Stimulated activated CD4-positive, alpha-beta T cell treated with anti-CD3 and anti-CD28 coated beads, Interleukin-1b, Interleukin-23, amount 100 ng/mL, for 24 hours (primary cell): ENCODE measurements at places on chromosomes 6 and 20.

GRCh38 chr6:20879121-20879520 lies 344.9 kb downstream of the CDKAL1 start:
- no peak for DNase-seq

GRCh38 chr20:19952392-19952791 lies 64.8 kb upstream of the NAA20 start:
- DNase-seq: no peak

DNA sequence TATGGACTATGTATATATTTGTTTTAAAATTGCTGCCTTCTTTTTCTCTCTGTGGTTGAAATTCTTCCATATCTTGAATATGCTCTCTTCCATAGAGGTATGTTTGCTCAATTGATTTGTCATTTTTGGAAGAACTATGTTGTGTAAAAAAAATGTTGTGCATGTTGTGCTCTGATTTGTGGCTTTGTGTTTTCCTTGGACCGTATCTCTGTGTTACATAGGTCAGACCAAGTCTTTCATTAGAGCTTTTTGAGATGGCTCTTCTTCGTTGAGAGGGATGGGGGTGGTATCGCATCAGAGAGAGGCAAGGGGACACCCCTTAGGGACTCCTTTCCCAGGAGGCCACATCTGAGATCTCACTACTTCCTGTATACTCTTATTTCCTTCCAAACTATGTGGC lies 43.8 kb downstream of the TMEM244 start:
- DNase-seq: no peak

DNA sequence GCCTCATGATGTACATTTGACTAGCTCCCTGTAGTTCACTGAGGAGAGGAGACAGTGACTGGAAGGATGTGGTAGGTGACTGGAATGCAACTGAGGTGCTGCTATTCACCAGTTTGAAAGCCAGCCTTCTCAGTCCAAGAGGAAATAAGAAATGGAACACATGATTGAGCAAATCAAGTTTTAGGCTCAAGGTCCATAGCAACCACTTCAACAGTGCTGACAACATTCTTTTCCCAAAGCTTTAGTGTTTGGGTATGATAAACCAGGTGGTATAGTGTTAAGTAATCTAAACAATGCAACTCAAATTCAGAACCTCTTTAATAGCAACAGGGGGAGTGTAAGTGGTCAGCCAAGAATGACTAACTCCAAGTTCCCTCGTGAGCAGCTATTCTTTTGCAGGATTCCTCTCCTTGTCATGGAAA lies 9.2 kb downstream of the ZHX3 start:
- DNase-seq: no peak

DNA sequence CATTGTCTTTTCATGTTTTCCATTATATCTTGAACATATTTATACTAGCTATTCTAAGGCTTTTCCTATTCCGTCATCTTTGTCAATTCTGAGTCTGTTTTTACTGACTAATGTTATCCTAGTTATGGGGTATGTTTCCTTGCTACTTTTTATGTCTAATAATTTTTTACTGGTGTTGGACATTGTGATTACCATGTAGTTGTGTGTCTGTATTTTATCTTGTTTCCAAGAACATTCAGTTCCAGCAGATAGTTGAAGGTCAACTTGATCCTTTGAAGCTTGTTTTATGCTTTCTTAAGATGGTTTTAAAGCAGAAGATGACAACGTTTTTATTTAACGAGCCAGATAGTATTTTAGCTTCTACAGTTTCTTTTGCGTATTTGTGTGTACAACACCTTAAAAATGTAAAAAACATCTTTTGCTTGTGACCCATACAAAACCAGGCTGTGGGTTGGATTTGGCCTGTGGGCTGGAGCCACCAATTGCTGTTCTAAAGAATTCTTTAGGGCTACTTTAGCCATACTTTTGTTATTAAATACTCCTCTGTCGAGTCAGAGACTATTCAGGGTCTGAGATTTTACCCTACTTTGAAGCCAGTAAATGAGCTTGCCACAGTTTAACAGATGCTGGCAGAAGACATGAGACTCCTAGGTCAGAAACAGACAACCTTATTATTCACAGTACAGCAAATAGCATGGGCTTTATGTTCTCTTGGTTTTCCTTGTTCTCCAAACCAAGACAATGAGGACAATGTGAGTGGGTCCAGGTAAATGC lies 38.7 kb upstream of the REV3L start:
- no peak for DNase-seq

DNA sequence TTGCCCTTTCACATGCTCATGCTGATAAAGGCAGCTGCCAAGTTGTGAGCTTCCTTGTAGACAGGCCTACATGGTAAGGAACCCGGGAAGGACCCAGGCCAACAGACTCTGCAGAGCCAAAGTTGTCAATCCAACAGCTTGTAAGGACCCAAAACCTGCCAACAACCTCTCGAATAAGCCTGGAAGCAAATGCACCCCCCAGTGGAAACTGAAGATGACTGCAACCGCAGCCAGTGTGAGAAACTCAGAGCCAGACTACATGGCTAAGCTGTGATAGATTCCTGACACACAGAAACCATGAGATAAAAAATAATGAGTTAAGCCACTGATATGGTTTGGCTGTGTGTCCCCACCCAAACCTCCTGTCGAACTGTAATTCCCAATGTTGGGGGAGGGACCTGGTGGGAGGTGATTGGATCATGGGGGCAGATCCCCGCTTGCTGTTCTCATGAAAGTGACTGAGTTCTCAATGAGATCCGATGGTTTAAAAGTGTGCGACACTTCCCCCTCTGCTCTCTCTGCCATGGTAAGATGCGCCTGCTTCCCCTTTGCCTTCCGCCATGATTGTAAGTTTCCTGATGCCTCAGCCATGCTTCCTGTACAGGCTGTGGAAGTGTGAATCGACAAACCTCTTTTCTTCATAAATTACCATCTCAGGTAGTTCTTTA lies 18.8 kb upstream of the CLPSL2 start:
- DNase-seq: no peak

DNA sequence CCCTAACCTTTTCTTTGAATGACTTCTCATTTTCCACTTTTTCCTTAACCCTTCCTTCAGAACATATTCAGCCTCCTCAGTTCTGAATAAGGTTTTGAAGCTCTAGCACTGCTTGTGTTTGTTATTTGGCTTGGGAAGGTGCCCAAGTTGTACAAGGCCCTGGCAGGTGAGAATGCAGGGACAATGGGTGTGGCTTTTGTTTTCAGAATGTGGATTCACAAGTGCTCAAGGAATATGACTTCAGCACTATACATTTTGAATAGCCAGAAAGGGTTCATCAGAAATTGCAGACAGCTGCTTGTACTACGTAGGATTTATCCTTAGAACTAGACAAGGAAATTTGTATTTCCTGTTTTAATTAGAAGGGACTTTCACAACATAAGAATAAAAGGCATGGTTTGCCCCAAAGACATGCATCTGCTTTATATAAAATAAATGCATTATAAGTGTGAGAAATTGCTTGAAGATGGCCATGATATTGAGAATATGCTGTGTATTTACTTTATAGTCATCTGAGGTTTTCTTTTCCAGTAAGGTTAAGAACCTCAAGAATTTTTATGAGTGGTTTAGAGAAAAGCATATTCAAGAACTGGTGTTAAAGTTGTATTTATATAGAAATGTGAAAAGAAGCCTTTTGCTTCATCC lies 29.3 kb upstream of the PRDM1 start:
- DNase-seq: no peak

- DNase-seq: no peak
Measured at GRCh38 chr20:57325632-57326356, 3.8 kb upstream of the SPO11 start.

DNA sequence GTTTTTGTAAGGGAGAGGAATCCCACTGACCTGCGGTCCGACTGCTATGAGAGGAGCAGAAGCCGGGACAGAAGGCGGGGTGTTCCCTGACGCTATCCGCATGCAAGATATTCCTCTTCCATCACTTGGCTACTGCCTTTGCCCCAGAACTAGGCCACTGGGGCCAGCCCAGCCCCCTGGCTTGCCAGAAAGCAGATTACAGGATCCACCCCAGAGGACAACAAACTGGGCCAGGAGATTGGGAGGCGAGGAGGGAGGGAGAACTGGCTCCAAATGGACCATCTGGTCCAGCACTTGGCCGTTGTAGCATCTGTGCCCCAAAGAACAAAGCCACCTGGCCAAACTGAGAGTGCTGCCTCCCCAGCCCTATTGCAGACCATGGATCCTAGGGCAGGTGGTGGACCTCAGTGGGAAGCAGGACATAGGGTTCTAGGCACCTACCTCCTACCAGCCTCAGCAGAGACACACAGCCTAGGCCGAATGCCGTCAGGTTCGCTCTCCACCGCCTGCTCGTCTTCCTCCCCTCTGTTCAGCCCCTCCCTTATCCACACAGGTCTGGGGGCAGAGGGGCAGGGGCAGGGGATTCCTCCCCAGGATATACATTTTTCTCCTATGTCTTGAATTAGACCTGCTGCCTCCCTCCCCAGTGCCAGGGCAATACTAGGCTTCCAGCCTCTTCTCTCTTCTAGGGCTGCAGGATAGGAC lies 4.0 kb downstream of the MDGA1 start:
- DNase-seq: no peak

- DNase-seq: no peak
Measured at GRCh38 chr6:66499851-66500250, 792.8 kb upstream of the EYS start.

GRCh38 chr6:161038229-161039031 lies 46.9 kb downstream of the MAP3K4 start:
- DNase-seq: no peak

DNA sequence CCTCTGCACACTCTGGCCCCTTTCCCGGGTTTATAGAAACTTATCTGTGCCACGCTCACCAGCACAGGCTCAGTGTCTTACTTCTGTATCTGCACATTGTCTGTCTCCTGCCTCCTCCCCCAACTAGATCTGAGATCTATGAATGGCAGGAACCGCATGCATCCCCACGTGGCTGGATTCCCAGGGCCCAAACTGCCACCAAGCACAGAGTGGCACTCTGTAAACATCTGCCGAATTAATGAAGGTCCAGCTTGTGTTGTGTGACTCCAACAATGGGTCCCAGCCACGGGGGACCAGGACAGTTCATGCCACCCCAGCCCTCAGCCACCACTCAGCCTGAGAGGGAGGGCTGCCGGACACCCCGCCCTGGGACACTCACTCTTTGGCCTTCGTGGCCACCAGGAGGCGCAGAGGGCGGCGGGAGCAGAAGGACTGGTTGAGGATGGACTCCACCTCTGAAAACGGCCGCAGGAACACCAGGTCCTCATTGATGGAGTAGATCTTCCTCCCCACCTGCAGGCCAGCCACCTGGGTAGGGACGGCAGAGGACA lies 171.1 kb downstream of the PREX1 start:
- DNase-seq: no peak

DNA sequence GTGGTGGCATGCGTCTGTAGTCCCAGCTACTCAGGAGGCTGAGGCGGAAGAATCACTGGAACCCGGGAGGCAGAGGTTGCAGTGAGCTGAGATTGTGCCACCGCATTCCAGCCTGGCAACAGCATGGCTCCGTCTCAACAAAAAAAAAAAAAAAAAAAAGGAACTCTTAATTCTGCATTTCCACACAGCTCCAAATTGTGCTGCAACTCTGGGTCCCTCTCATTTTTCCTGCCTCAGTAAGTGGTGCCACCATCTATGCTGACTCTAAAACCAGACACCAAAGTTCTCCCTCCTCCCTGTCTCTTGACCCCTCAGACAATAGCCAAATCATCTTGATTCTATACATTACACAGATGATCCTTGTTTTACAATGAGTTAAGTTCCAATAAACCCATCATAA lies 133.9 kb downstream of the BTBD9 start:
- DNase-seq: no peak

- DNase-seq: no peak
Measured at GRCh38 chr20:60010689-60011458, 52.7 kb downstream of the CDH26 start.

DNA sequence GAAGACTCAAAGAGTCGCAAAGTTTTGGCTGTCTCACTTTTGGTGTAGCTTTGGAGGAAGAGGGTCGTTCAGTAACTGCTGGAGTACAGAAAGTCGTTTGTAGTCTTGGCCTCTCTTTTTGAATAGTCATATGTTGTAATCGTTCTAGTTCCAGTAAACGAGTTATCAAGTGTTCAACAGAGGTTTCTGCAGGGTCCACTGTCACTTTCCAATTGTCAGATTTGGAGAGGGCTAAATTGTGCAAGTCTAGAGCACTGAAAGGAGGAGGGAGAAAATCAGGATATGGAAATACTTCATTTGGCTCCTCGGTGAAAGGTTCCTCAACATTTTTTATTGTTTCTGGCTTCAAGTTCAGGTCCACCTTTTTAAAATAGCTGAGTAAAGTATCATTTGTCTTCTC lies 9.7 kb downstream of the FAM217A start:
- DNase-seq: no peak

DNA sequence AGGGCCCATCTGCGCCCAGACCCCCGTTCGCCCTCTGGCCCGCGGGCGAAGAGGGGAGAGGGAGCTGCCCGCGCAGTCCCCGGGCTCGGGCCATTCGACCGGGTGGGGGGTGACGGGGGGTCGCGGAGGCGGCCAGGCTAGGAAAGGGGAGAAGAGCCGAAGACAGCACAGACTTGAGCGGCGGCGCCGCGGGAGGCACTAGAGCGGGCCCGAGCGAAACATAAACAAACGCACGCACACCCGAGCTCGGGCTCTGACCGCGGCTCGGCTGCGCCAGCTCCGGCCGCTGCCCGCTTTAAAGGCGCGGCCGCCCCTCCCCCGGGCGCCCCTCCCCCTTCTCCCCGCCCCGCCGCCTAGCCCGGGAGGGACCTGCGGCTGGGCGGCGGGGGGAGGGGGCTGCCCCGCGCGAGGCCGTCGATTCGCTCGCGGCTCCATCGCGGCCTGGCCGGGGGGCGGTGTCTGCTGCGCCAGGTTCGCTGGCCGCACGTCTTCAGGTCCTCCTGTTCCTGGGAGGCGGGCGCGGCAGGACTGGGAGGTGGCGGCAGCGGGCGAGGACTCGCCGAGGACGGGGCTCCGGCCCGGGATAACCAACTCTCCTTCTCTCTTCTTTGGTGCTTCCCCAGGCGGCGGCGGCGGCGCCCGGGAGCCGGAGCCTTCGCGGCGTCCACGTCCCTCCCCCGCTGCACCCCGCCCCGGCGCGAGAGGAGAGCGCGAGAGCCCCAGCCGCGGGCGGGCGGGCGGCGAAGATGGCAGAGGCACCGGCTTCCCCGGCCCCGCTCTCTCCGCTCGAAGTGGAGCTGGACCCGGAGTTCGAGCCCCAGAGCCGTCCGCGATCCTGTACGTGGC lies at the start of gene FOXO3:
Gene FOXO3, plus strand, starts transcription at position 455 of the 846 bp plus-strand sequence. Its CDS starts 292 bp downstream, at position 747.
- DNase-seq: peak; percentile 49

GRCh38 chr6:144149558-144149893 lies 791 bp upstream of the STX11 start:
- DNase-seq: no peak

- no peak for DNase-seq
Measured at GRCh38 chr20:59811681-59812171, 121.7 kb downstream of the SYCP2 start.

GRCh38 chr20:63602321-63602720 lies 24.6 kb downstream of the GMEB2 start:
- DNase-seq: no peak

- peak; percentile 12 for DNase-seq
Measured at GRCh38 chr20:33914919-33915318, 78.8 kb upstream of the RALY start.

- DNase-seq: no peak
Measured at GRCh38 chr6:71889366-71889765, 3.0 kb downstream of the RIMS1 start.

- DNase-seq: no peak
Measured at GRCh38 chr20:47290666-47291430, 65.7 kb downstream of the ZMYND8 start.

GRCh38 chr6:133097208-133097607 lies 143.9 kb upstream of the EYA4 start:
- no peak for DNase-seq
